Activated T-helper 17 cell treated with anti-CD3 and anti-CD28 coated beads, Interleukin-2, amount 50 U/mL, for 72 hours (primary cell): ENCODE measurements at places on chromosomes 6 and 20. TPM values are rescaled to one million over a fixed set of nuclear protein-coding genes. Genes with fewer than 3 reads are reported as not detected.

The ERVFRD-1 gene
- 0.11 TPM for total RNA-seq

The NCOA3 gene
- total RNA-seq = 64.2 TPM

The SLC22A2 gene
- total RNA-seq = not detected

The SMIM8 gene
- total RNA-seq = 5.0 TPM

The USP49 gene
- 12.0 TPM for total RNA-seq

The RCAN2 gene
- total RNA-seq = 0.95 TPM

The IP6K3 gene
- not detected for total RNA-seq

The PROKR2 gene
- not detected for total RNA-seq

The MOG gene
- total RNA-seq = not detected

The TRMT11 gene
- 44.1 TPM for total RNA-seq

The ELOVL2 gene
- total RNA-seq = not detected

The BMP6 gene
- total RNA-seq = not detected

The NFKBIL1 gene
- total RNA-seq = 29.8 TPM

The BFSP1 gene
- total RNA-seq = 0.58 TPM

The MAP3K4 gene
- 76.1 TPM for total RNA-seq

The SAYSD1 gene
- total RNA-seq = 10.3 TPM

The NNAT gene
- 0.66 TPM for total RNA-seq

The CDSN gene
- total RNA-seq = not detected

The SLC22A3 gene
- total RNA-seq = 0.11 TPM

The TPD52L1 gene
- total RNA-seq = 1.1 TPM

The PSORS1C1 gene
- not detected for total RNA-seq

The CAGE1 gene
- total RNA-seq = 0.30 TPM

The PSMB8 gene
- 344 TPM for total RNA-seq

The NT5E gene
- 10.5 TPM for total RNA-seq

The MACROD2 gene
- not detected for total RNA-seq

The SEL1L2 gene
- total RNA-seq = not detected

The BPHL gene
- total RNA-seq = 9.2 TPM

The TUBB2A gene
- 6.0 TPM for total RNA-seq

The HMGCLL1 gene
- total RNA-seq = not detected

The MYLK4 gene
- total RNA-seq = 0.28 TPM

The CDKN1A gene
- total RNA-seq = 164 TPM

The PPP1R3G gene
- 0.05 TPM for total RNA-seq

The NOP56 gene
- 261 TPM for total RNA-seq

The AVP gene
- total RNA-seq = not detected

The LY86 gene
- not detected for total RNA-seq

The SYCP2L gene
- not detected for total RNA-seq

The SRSF12 gene
- 1.1 TPM for total RNA-seq

The MAFB gene
- total RNA-seq = not detected

The SLPI gene
- total RNA-seq = not detected

The FAM83C gene
- not detected for total RNA-seq

The IL20RA gene
- total RNA-seq = 0.06 TPM

The ELOVL4 gene
- total RNA-seq = 3.4 TPM
